Fibroblast of upper back skin (primary cell): ENCODE measurements at places on chromosomes 12 and 14.

DNA sequence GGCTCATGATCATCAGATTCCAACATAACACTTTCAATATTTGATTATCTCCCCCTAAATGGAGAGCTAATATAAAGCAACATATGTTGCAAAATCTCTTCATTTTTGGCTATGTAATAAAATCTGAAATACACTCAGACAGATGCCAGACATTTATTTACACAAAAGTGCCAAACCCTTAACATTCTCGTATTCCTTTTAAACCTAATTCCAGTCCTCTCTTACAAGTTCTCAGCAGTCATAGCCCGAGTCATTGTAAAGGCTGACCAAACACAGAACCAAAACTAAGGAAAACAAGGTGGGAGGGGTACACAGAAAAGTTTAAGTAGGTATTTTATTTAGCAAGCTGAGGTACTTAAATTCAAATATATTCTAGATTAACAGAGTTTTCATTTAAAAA is 81.4 kb downstream of the LRP6 start:
- DNase-seq: no peak

GRCh38 chr12:82880442-82880901 is 193.8 kb downstream of the TMTC2 start:
- peak; percentile 16 for DNase-seq

DNA sequence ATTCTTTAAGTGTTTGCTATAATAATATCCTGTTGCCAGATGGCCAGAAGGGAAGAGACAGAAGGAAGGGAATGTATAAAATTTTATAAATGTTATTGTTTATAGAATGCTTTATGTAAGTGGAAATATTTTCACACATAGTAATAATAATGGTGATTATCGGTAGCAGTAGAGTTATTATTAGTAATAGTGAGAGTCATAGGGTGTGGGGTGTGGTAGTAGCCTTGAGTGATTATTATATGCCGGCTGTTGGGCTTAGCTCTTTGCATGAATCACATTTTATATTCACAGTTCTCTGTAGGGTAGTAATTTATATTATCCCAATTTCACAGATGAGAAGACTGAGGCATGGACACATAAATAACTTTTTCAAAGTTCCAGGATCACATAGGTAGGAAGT is 391.4 kb downstream of the C12orf75 start:
- no peak for DNase-seq

DNA sequence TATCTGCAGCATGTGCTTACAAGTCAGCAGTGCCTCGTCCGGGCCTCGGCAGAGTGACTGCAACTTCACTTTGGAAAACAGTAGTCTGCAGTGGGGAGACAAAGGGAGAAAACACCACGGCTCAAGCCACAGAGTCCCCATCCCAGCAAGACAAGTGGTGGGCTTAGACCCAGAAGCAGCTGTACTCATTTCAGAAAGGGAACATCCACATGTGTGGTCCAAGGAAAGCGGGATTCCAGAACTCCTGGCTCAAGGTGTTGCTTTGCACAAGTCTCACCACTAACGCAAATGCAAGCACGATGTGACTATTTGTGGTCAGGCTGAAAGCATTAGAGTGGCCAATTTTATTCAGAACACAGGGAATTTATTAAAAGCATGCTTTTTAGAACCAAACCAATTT is 198.3 kb downstream of the TTC7B start:
- no peak for DNase-seq

DNA sequence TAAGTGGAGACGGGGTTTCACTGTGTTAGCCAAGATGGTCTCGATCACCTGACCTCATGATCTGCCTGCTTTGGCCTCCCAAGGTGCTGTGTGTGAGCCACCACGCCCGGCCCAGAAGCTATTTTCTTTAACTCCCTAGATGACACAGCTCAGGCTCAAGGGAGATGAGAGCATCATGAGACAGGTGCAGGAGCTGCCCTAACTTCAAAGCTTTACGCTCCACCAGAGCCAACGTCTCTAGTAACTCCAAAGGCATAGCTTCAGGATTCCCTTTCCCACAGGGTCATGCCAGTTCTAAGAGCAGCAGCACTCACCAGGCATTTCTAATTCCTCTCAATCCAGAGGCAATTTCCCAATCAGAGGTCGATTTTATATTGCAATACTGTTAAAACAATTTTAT is 21.0 kb downstream of the NDUFA12 start:
- no peak for DNase-seq

DNA sequence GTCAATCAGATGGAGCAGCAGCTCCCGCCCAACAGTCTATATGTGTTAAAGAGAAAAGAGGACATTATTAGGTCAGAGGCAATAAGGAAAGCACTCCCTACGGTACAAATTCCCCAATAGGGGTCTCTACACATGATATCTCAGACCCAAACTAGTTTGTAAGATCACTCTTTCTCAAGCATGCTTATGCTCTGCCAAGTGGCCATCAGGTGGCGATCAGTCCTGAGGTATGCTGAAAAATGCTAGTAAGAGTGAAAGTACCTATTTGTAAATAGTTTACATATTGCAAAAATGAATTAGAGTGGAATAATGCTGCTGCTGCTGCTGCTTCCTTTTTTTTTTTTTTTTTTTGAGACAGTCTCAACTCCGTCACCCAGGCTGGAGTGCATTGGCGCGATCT is 61.0 kb downstream of the CPM start:
- DNase-seq: peak; percentile 22

GRCh38 chr12:8493084-8493483 is 20.2 kb upstream of the CLEC4D start:
- no peak for DNase-seq

DNA sequence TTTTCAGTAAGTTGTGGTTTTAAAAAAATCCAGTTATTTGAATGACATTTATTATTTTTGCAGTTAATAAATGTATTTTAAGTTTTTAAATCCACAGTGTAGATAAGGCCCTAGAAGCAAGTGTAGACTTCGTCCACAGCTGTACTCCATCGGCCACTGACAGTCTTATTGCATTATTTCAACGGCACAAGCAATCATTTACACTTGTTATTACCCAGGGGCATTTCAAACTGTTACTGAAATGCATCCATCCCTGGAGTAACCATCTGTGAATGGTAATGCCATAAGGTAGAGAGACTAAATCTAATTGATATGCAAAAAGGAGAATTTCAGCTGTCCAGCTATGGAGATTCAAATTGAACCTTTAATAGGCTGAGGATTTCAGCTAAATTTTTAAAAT is 48.4 kb downstream of the BICD1 start:
- DNase-seq: no peak

- DNase-seq: no peak
Measured at GRCh38 chr12:3364661-3365462, 126.1 kb upstream of the PRMT8 start.

DNA sequence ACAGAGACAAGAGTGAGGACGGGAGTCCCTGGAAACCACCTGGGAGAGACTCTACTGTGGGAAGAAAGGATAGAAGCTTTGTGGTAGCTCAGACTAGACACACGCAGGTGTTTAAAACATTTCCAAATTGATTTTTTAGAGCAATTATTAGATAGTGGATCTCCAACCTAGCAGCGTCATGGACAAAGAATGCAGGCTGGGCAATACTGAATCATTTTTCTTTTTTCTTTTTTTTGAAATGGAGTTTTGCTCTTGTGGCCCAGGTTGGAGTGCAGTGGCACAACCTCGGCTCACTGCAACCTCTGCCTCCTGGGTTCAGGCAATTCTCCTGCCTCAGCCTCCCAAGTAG is 13.1 kb downstream of the GPR132 start:
- no peak for DNase-seq

- DNase-seq: peak; percentile 44
Measured at GRCh38 chr12:24864796-24865125, 84.1 kb downstream of the BCAT1 start.

DNA sequence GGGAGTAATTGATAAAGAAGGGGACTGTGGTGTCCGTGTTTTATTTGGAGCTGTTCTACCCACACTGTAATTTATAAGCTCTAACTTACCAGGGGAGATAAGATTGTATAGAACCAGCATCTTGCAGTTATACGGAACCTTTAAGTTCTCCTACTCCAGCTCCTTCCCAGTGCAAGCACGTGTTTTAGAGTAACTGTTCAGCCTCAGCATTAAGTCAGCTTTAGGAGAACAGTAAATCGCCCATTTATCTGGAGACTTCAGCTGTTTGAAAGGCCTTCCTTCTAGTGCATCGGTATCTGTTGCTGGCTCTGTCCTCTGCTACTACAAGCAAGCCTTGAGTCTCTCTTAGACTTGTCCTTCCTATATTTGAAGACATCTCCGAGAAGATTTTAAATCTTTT is 95.6 kb downstream of the ETV6 start:
- DNase-seq: no peak

GRCh38 chr12:70659077-70659606 is 21.9 kb upstream of the PTPRB start:
- DNase-seq: no peak

DNA sequence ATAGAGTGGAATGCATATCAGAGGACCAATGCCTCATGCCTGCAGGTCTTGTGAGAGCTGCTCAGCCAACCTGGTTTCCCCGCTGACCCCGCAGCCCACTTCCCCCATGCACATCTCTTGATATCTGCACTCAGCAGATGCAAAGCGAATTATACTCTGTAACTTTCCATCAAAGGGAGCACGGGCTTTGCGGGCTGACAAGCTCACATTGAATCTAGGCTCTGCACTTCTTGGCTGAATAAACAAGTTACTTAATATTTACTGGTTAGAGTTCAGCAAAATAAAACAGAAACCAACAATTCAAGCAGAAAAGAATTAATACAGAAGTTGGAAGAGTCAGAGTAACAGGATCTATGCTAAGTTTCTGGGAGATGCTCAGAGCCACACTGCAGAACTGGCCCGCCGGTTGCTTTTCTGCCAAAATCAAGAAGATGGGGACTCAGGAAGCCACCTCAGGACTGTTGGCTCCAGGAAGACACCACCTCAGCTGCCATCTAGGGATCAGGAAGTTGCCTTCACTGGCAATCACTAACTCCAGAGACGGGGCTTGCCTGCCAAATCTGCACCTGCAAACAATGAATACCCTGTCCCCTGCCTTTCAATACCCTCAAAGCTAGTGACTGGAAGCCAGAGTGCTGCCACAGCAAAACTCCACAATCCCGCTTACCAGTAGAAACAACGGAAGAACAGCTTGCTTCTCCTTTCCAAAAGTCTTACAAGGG is 46.5 kb downstream of the NR1H4 start:
- no peak for DNase-seq

DNA sequence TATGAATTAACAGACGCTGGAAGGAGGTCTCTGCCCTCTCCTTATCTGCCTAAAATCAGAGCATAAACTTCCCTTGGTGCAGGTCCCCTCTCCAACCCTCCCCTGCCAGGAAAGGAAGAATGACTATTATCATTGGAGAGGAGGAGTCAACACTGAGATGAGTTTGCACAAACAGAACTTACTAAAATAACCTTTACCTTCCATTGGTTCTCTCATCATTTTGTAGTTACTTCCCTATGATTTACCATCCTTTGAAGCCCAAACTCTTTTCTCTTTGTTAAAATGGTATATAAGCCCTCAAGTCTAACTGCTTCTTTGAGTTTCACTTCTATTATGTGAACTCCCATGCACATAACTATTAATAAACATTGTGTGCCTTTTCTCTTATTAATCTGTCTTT is 64.2 kb upstream of the EEA1 start:
- no peak for DNase-seq

GRCh38 chr14:60648934-60649874 is at the start of gene SIX1:
Gene SIX1 (minus strand): TSS chr14:60649477. CDS start chr14:60649189, 288 bp downstream.
- DNase-seq: peak; percentile 91

DNA sequence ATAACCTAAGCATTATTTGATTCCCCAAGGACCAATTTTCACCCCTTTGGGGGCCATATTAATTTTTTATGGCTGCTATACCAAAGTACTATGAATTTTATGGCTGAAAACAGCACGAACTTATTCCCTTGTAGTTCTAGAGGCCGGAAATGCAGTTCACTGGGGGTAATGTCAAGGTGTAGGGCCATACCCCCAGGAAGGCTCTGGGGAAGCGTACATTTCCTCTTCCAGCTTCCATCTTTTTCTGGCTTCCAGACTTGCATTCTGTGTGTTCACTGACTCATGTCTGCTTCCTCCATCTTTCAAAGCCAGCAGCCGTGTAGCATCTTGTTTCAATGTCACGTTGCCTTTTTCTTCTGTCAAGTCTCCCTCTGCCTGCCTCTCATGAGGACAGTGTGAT is 133.5 kb downstream of the BICD1 start:
- peak; percentile 81 for DNase-seq

DNA sequence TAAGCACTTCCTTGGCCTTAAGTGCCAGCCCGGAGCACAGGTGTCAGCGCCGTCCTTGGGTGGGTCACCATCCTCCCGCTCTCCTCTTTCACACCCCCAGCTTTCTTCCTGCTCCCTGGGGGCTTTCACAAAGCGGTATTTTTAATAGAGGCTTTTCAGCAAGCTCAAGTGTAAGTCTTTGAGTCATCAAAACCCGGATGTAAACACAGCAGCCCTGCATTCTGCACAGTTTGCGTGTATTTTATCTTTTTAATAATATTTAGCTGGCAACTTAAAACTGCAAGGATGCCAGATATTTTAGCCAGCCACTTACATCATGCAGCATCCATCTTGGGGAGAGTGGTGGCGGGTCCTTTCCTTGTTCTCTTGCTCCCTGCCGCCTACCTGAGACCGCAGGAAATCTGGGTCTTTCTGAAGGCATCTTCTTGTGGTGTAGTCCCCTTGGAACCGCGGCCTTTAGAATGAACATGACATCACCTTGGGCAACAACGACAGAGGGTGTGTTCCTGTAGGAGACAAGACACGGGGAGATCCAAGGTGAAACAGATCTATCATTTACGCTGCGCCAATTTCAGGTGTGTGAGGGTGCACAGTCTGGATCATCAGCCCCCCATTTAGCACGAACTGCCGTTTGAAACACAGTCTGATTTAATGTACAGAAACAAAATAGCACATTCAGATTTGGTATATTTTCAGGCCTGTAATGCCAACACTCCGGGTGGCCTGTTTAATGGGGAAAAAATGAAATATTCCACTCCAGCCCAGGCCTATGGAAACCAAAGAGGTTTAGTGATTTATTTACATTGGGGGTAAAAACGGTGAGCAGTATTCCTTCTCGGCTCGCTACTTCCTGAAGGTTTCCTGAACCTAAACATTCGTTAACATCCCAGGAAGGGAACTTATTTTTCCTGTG is 12.5 kb upstream of the IRF2BPL start:
- DNase-seq: peak; percentile 88

GRCh38 chr12:43291516-43291915 is 260.5 kb downstream of the ADAMTS20 start:
- DNase-seq: peak; percentile 64

DNA sequence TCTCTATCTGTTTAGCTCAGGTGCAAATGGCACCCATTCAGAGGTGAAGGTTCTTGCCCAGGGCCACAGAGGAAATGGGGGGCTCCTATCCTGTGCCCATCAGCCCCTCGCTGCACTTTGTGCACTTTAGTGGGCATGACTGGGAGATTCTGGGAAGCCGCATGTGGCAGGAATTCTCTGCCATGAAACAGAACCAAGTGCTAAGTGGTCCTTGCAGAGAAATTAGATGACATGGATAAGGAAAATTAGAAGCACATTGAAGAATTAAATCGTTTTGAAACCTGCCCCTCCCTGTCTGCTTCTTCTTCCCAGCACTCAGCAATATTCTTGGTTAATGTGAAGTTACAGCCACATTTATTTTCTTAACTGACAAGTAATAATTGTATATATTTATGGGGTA is 185.2 kb upstream of the RTL1 start:
- no peak for DNase-seq
